ENCODE measurements at places on chromosomes 7 and 10.

DNA sequence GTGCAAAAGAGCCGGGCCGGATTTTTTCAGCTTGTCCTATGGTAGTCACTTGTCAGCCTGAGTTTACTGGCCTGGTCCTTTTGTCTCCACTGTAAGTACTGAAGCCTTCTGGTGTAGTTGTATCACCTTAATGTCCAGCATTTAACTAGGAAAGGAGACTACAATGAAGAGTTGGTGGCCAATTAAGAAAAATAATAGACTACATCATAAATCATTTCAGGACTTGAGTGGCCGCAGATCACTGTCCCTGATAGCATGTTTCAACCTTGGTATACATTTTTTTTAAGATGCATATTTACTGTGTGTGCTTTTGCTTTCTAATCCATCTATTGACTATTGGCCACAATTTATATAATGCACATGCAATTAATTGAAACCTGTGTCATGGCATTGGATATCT lies 6.1 kb downstream of the FZD1 start:
- no peak for DNase-seq

- DNase-seq, result no peak
Observed at GRCh38 chr10:58094985-58095718, 172.5 kb downstream of the IPMK start.

DNA sequence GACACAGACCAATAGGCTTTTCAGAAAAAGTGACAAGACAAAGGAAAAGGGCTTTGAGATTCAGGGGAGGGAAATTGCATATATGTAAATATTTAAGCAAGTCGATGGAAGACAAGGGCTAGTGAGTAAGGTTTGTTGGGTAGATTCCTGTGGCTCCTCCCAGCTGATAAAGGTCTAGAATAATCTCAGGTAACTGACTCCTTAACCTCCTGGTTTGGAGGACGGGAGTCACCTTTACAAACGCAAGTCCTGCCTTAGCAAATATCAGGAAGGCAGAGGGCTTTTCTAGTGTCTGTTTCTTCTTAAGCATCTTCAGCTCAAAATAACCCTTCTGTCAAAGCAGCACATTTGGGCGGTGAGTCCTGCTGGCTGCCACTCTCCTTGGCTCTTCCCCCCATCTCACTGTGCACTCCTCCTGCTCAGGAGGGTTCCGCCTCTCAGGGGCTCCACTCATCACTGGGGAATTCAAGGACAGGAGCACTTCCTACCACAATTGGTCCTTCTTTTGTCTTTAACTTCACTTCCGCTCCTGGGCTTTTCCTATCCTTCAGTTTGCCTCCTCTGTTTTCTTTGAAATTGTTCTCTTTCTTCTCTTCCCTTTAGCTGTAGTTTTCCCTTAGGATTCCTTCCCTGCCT lies 496.3 kb upstream of the KLF6 start:
- DNase-seq, result no peak

- DNase-seq, result no peak
Observed at GRCh38 chr10:128267581-128267980, 141.4 kb upstream of the MKI67 start.

- DNase-seq, result no peak
Observed at GRCh38 chr7:39882148-39882784, 67.8 kb upstream of the CDK13 start.

DNA sequence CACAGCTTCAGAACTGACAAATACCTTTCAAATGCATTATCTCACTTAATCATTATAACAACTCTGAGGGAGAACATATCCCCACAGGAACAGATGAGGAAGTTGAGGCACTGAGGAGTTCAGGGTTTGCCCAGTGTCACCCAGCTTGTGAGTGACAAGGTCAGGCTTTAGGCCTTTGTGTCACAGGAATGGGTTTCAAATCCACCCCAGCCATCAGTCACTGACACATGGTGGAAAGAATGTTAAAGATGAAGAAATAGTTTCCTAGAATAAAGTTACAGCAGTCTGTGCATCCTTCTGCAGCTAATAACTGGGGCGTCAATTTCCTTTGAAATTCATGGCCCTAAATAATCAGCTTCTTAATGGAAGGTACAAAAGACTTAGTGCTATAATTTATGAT lies 37.8 kb downstream of the SGCE start:
- no peak for DNase-seq

DNA sequence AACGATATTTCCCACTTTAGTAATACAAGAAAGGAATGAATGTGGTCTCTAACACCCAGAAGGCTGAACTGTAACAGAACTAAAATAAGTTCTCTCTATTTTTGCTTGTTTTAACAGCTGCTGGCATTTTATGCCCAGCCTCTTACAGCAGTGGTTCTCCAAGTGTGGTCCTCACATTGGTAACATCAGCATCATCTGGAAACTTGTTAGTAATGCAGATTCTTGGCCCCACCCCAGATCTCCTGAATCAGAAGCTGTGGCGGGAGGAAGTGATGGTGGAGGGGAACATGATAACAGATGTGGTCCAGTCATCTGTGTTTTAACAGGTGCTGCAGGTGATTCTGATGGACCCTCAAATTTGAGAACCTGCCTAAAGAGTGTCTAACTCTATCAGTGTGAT lies 170.1 kb downstream of the TMEM26 start:
- DNase-seq, result no peak

DNA sequence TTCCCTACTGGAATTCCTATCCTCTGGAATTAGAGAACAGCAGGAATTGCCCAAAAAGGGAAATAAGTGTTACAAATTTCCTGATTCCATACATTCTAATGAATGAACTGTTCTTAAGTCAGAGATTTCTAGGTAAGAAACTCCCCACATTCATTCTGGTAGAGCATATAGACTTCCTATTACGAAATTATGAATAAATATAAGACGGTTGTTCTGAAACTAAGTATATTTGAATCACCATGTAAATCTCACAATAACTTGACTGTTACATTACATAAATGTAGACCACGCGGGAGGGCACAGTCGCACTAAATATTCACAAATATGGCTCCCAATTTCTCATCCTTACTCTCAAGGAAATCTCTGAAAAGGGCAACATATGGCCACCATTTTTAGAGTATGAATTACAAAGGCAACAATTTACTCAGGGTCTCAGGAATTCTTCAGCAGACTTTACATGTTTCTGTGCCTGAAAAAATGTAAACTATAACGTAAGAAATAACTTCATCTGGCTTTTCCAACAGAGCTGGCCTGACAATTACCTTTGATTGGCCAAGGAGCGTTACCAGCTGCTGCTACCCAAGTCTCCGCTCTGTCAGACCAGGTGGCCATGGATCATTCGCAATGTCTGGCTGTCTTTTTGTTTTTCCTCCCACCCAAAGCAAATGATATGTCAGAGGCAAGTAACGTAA lies 115.8 kb downstream of the MPP7 start:
- DNase-seq, result no peak

GRCh38 chr10:14250496-14251076 lies 80.1 kb downstream of the FRMD4A start:
- DNase-seq, result no peak

DNA sequence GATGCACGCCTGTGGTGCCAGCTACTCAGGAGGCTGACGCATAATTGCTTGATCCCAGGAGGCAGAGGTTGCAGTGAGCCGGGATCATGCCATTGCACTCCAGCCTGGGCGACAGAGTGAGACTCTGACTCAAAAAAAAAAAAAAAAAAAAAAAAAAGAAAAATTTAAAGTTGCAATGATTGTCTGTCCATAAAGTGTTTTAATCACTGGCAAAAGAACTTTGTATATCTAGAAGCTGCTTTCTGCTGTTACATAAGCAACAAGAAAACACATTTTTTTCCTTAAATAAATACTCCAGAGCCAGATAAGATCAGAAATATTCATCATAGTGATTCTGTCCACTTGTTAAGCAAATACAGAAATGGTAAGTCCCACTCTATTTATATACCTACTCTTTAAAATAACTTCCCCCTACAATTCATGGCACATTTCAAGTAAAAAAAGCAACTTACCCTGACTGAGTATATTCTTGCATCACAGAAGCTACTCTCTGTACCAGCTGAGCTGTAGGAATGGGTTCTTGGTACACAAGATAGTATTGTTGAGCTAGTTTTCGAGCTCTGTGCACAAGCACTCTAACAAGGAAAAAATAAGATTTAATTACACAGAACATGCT lies 7.6 kb downstream of the PSMA2 start:
- no peak for DNase-seq

DNA sequence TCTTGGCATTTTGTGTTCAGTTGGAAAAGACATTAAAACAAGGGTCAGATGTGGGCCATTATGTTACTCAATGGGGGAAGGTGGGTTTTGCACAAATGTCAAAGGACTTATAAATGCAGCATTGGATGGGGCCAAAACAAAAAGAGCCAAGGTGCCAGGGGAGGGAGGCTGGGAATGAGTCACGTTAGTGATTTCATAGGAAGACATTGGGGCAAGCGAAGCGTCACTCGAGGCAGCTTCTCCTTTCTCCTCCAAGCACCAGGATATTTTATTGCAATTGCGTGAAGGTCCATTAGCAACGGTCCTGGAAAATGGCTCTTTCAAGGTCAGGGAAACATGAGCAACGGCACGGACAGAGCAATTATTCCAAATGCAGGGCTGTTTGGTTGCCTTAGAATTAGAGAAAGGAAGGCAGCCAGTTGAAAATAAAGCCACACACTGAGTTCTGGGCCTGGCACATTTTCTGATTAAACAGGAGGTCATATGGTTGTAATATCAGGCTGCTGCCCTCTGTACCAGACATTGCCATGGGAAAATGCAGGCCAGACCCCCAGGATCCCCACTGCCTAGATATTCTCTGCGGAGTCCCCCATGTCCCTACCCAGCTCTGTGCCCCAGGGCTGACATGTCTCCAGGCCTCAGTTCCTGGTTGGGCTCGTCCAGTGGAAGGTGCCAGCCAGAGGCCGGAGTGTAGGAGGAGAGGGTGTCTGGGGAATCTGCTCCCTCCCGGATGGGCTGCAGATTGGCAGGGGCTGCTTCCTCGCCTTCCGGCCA lies 63.3 kb upstream of the NANOS1 start:
- DNase-seq, result no peak

GRCh38 chr10:98058295-98058694 lies 27.9 kb upstream of the CRTAC1 start:
- DNase-seq, result no peak

DNA sequence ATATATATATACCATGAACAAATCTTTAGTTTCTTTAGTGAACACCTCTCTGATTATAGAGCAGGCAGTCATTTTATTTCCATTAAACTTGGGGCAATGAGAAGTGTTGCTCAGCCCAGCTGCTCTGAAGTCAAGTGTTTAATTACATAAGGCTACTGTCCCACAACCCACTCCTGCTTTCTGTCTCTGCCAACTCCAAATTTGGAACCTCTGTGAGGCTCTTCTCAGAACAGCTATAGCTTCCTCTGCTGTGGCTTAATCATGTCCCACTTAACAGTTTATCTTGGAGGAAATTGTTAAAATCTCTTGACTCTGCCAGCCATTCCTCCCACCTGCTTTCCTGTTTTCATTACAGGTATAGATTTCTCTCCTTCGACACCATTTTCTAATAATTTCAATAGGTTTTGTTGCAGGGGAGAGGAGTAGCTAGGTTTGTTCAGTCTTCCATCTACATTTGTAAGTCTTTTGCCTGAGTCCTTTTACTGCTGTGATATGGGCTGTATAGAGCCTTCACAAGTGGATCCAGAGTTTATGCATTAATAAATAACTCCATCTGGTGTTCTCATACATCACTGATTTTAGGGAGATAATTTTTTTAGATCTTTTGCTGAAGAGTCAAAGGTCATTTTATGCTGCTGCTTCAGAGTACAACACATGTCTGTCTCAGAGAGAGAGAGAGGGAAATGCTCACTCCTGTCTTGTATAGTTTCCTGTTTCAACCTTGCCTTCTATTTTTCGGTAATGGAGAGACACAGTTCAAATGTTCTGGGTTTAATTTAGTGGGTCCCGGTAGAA lies 170.4 kb downstream of the WNT2 start:
- peak; percentile 35 for DNase-seq

DNA sequence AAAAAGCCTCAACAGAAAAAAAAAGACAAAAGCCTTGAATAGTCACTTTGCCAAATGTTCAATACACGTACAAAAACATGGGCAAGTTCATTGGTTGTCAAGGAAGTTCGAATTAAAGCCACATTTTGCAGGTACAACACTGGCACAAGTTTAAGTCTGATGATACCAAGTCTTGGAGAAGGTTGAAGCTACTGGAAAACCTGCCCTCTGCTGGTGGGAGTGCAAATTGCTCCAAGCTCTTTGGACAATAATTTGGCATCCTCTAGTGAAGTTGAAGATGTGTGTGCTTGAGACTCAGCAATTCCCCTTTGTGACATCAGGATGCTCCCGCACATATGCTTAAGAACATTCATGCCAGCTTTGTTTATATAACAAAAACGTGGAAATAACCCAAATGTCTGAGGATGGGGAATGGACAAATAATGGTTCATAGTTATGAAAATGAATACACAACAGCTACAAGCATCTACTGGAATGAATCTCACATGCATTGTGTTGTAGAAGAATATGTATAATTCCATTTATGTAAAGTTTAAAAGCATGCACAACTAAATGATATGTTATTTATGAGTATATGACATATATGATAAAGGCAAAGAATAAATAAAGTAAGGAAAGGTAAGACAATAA lies 120.0 kb upstream of the PLPP4 start:
- no peak for DNase-seq

GRCh38 chr7:56091591-56091990 lies 1.2 kb downstream of the PHKG1 start:
- no peak for DNase-seq

DNA sequence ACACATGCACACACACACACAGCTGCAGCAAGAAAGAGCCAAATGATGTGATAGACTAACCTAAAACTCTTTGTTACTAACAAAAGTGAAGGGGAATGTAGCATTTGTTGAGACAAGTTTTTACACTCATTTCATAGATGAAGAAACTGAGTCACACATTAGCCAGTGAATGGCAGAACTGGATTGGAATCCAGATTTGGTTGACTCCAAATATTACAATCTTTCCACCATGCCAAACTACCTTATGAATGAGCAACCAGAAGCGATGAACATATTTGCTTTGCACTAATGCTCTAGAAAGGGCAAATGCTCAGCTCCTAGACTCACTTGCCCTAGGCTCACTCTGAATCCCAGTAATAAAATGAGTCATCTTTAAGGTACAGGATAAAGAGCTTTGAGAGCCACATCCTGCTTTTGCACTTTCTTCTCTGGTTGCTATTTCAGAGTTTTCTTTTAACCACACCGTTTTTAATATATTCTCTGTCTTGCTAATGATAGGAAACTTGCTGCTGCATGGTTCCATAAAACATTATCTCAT lies 111.9 kb downstream of the GPAM start:
- DNase-seq, result no peak
